AG10803 (cell line): ENCODE measurements at places on chromosomes 2 and 18.
A peak's percentile ranks its signal among the peaks of the same experiment; 100 is the strongest.

GRCh38 chr18:5903386-5903785 is 8.1 kb upstream of the TMEM200C start:
- DNase-seq: no peak

DNA sequence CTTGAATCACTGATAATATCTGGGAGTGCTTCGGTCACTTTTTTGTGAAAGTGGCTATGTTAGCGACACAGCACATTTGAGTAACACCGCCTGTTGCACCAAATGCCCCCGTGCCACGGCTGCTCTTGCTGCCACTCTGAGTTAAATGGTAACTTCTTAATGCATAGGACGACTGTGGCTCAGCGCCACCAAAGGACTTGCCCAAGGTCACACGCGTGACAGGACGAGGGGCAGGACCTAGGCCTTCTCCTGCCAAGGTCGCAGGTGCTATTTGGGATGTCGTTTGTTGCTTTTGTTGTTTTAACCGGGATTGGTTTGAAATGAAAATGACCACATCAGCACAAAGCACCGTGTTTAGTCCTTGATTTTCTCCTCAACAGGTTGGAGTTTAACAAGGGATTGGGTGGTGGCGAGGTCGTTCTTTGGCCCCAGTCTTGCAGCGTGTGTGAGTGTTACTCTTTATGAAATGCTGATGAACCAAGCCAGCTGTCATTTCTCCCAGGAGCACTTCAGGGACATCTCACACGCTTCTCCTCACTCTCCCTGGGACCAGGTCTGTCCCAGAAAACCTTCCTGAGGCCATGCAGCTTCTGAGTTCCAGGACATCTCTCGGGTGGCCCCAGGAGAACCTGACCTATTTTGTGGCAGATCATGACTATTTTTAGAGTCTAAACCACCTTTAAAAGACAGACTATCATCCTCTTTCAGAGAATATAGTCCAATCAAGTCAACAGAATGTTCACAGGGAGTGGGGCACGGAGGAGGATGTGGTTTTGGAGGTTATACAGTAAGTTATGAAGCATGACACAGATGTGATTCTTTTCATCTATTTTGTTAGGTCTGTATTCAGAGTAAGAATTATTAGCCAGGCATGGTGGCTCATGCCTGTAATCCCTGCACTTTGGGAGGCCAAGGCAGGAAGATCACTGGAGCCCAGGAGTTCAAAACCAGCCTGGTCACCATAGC is 49.9 kb downstream of the MTCL1 start:
- DNase-seq: peak; percentile 80

- no peak for DNase-seq
Measured at GRCh38 chr2:75790814-75791467, 80.2 kb upstream of the GCFC2 start.

GRCh38 chr2:20762945-20763683 is 59.8 kb downstream of the LDAH start:
- no peak for DNase-seq

GRCh38 chr18:43893001-43893637 is 615.8 kb upstream of the SYT4 start:
- DNase-seq: peak; percentile 73

GRCh38 chr2:84022810-84023431 is 436.2 kb downstream of the SUCLG1 start:
- DNase-seq: peak; percentile 55

GRCh38 chr18:23135550-23136325 is 453 bp downstream of the CABLES1 start:
- DNase-seq: no peak

- DNase-seq: peak; percentile 1
Measured at GRCh38 chr2:124983595-124983994, 958.5 kb downstream of the CNTNAP5 start.

DNA sequence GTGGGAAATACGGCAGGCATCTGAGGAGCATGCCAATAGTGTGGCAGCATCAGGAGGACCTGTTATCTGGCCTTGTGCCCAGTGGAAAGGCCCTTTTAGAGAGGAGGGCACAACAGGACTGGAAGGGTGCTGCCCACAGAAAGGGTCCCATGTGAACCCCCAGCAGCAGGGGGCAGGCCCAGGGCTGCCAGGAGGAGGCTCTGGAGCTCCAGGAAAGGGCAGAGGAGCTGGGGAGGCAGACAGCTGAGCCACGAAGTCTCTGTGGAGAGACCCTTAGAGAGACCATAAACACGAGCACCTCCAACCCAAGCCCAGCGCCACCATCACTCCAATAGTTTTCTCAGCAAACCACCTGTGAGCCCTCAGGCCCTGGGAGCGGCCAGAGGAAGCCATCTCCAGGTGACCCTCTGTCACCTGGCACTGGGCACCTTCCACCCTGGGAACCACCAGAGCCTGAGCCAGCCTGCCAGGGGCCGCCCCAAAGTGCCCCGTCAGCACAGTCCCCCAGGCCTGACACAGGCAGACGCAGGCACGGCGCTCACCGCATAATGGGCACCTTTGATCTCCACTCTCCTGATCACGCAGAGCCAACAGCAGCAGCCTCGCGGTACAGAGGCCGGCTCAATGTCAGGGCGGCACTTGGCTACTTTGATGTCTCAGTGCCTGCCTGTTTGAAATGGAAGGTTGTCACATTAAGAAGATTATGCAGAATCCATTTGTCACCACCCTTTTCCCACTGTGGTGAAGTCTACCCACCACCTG is 162.5 kb upstream of the RAB6C start:
- DNase-seq: no peak

GRCh38 chr2:241633561-241633960 is 3.4 kb downstream of the THAP4 start:
- no peak for DNase-seq

- DNase-seq: peak; percentile 44
Measured at GRCh38 chr2:178513876-178514275, 33.6 kb downstream of the PLEKHA3 start.

DNA sequence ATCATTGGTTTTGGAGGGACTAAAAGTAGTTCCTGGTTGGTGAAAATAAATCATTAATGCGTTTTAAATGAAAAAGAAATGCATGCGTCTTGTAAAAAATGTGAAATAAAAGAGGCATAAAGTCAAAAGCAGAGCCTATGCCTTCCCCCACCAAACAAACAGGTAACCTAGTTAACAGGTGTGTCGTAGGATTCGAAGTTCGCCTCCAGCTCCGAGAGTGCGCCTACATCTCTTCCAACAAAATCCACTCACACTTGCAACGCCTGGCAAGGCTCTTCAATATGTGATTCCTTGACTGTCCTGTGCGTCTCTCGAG is 677 bp upstream of the SMAD4 start:
- DNase-seq: no peak

DNA sequence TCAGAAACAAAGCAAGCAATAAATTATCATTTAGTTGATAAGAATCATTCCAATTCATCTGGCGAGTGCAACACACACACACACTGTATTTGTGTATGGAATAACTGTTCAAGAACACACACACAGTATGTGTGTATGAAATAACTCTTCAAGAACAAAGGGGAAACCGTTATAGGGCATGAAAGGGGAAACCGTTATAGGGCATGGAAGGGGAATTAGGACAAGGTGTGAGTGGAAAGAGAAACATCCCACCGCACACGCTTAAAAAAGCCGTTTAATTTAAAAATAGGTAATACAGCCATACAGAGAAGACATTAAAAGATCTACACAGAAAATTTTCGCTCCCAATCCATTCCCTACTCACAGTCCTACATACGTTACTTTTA is 607 bp upstream of the TSN start:
- DNase-seq: no peak

DNA sequence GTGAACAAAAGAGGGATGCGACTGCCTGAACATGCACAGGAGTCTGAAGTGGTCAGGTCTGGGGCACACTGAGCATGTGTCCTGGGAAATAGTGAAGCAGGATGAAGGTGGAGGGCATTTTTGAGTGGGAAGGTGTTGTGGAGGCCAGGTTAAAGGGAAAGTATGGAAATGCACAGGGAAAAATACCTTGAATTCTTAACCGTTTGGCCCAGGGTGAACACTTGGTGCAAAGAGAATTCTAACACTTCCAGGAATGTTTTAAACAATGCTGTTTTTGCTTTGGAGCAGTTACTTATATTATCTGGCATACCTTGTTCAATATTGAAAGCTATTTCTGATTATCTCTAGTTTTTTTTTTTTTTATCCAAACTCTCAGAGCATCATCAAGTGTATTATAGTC is 623.5 kb downstream of the DCC start:
- no peak for DNase-seq

DNA sequence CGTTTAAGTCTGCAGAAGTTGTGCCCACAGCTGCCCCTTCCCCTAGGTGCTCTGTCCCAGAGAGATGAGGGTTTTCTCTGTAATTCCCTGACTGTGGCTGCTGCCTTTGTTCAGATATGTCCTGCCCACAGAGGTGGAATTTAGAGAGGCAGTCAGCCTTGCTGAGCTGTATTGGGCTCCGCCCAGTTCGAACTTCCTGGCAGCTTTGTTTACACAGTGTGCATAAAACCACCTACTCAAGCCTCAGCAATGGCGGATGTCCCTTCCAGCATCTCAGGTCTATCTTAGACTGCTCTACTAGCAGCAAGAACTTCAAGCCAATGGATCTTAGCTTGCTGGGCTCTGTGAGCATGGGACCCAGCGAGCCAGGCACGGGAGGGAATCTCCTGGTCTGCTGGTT is 48.1 kb downstream of the LHCGR start:
- no peak for DNase-seq

- no peak for DNase-seq
Measured at GRCh38 chr18:37598966-37599896, 33.6 kb upstream of the CELF4 start.

- no peak for DNase-seq
Measured at GRCh38 chr2:233387225-233387624, 32.9 kb downstream of the DGKD start.

- no peak for DNase-seq
Measured at GRCh38 chr2:224343226-224343625, 58.7 kb downstream of the FAM124B start.

DNA sequence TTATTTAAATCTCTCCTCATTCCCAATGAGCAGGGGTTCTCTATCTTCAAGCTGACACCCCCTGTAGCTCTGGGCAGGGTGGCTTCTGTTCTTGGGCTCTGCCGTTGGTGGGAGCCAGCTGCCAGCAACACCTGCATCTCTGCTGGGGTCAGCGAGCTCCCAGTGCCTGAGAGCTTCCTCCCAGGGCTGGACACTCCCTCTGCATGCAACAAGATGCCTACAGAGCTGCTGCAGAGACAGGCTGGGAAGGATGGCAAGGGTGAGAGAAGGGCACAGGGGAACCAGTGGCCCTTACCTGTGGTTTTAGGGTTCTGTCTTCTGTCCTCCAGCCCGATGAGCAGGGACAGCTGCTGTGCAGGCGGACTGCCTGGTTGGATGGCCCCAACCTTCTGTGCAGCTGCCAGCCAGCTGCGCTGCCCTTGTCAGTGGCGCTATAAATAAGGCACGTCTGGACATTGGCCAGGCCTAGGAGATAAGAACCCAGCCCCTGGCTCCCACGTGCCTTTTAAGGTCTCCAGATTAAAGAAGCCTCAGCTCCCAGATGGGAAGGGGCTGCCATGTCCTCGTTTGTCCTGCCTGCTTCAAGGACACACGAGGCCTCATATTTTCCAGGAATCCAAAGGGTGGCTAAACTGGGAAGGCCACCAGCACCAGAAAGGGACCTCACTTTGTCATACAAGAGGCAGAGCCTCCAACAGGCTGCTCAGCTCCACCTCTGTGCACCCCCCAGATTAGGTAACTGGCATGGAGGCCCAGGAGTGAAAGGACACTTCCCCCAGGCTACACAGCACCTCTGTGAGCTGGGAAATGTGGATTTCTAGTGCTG is 39.5 kb upstream of the FHL2 start:
- no peak for DNase-seq

DNA sequence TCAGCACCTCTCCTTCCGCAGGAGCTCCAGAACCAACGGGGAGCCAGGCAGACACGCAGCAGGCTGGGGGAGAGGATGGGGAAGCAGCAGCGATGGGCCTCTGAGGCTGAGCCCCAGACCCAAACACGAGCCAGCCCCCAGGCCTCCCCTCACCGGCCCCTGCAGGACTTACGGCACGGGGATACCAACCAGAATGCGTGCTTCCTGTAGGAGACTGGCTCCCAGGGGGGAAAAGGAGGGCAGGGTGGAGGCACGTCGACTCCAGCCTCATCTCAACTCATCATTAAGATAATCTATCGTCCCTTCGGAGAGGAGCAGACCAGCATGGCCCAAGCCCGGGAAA is 495.1 kb upstream of the MYT1L start:
- no peak for DNase-seq

- DNase-seq: no peak
Measured at GRCh38 chr2:220278022-220278421, 650.6 kb downstream of the SLC4A3 start.

- DNase-seq: no peak
Measured at GRCh38 chr2:33342705-33343104, 133.7 kb upstream of the RASGRP3 start.

GRCh38 chr2:207891086-207891844 is 121.6 kb upstream of the FZD5 start:
- no peak for DNase-seq

DNA sequence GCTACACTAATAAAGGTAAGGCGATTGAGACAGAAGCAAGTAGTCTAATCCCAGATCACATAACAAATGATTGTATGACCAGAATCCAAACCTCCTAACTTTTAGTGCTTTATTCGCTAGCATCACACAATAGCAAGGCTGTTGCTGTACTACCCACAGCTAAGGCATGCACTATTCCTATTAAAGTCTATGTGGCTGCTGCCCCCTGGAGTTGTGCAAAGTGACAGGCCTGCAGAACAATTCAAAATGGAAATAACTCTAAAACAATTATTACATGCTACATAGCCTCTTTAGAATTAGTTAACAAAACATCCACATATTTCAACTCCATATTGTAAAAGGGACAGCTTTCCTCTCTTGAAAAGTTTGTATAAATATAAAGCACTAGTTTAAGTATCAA is 6.0 kb downstream of the ERBB4 start:
- DNase-seq: no peak

DNA sequence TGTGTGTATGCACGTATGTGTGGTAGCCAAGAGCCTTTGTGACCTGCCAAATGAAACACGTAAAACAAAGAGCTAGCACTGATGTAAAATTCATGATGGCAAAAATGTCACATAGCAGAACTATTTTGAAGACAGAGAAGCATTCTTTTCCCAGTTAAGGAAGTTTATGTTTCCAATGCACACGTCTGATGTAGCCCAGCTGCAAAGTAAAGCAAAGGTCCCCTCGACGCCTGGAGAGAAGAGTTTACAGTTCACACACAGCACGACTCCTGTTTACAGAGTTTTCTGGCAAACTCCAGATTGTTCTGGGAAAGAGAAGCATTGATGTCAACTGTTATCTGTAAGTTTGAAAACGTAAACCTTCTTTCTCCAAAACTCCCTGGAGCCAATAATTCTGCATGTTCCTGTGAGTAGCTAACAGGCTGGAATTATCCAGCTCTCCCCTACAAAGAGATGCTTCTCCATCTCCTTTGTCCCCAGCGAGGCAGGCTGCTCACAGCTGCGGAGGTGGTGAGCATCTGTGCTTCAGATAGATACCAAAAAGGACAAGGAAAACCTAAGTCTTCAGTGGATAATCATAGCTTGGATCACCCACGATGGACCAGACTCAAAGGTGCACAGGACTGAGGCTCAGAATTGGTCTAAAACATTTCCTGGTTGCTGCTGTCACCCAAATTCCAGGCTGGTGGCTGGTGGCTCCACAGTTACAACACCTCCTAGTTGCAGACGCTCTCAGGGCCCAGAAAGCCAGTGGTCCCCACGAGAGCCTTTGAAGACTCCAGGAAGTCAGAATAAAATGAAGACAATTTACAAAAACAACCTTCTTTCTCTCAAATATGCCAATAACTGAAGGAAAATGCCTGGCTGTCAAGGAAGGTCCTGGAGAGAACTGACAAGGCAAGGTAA is 87.4 kb downstream of the COL6A3 start:
- no peak for DNase-seq
